ENCODE measurements at places on chromosomes 16 and 17. TPM values are rescaled to one million over a fixed set of nuclear protein-coding genes. Genes with fewer than 3 reads are reported as not detected.

GRCh38 chr16:5653789-5654188, 556.2 kb upstream of the EEF2KMT start:
- DNase-seq: no peak

DNA sequence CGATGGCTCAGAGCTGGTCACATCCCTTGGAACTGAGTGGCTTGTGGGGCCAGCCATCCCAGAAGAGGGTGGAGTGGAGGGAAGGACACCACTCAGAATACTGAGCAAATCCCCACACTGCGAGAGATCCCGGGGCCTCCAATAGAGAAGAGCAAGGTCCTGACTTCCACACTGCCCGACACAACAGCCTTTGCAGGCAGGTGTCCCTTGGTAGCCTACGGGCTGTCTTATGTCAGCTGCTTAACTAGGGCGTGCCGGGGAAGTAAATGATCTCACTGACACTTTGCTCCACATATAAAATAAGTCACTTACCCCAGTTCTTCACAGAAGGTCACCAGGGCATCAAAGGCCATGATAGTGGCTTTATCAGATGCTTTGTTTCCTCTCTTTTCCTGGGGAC, 16.1 kb downstream of the RECQL5 start:
- no peak for DNase-seq

DNA sequence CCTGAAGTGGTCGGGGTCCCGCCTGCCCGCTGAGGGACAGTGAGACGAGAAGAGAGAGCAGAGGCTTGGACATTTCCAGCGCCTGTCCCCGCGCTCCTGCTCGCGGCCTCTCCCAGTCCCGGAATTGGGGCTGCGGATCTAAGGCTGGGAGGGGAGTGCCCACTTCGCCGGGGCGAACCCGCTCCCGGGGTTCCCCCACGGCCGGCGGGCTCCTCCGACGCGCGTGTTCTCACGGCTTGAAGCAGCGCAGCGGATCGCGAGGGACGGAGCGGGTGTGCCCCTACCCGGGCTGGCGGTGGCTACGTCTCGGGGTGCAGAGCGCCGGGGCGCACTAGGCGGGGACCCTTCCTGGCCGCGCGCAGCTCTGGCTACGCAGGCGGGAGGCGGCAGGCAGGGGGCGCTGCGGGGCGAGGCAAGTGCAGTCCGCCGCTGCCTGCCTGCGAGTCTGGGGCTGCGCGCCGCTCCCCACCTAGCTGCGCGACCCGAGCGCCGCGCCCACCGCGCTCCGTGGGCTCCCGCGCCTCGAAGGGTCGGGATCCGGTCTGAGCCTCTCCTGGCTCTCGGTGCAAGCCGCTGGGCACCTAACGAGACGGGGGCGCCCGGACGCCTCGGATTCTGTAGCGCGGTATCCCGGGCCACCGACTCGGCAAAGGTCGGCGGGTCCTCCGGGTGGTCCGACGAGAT, 1.2 kb downstream of the NGFR start:
- DNase-seq: no peak

DNA sequence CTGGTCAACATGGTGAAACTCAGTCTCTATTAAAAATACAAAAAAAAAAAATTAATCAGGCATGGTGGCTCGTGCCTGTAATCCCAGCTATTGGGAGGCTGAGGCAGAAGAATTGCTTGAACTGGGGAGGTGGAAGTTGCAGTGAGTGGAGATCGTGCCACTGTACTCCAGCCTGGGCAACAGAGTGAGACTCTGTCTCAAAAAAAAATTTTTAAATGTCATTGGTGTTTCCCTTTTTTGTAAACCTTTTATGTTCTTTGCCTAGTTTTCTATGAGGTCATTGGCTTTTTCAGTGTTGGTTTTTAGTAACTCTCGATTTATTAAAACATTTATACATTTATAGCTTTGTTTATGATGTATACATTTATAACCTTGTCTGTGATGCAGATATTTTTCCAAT, 18.2 kb downstream of the NLRC5 start:
- no peak for DNase-seq

Gene FNDC8
- not detected for total RNA-seq

Gene TP53TG3B
- not detected for total RNA-seq

Data from GM12878 (cell line).